ENCODE measurements at places on chromosomes 1 and 21.

GRCh38 chr1:212691561-212692071, 8.0 kb downstream of the BATF3 start:
- DNase-seq, result no peak

DNA sequence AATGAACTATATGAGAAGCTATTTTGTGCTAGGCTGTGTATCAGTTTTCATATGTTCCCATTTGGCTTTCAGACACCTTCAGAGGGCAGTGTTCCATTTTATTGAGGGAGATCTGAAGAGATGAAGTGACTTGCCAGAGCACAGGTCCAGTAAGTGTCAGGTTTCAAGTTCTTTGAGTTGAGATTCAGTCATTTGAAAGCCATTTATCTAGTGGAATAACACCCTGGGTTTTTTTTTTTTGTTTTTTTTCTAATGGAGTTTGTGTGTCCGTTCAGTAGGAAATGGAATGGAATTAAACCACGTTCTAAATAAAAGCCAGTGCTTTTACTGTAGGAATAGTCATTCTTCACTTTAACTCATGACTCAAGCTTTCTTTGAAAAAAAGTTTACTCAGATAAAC, 652.9 kb upstream of the USP24 start:
- peak; percentile 29 for DNase-seq

DNA sequence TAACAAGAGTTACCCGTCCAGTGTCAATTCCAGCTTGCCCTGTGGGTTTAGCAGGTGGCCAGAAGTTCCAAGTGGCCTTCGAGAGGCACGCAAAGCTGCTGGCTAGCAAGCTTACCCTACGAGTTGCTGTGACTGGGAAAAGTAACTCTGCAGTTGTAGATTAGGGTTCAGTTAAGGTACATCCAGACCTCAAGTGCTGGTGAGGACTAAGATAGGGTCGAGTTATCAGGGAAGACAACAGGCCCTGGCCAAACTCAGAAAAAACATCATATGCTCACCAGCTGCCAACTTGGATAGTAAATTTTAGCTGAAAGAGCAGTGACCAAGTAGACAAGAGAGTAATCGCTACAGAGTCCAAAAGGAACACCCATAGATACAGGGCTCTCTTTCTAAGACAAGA, 27.7 kb upstream of the LRRC7 start:
- DNase-seq, result no peak

GRCh38 chr1:20207546-20207945, 21.2 kb upstream of the PLA2G2C start:
- DNase-seq, result peak; percentile 10

GRCh38 chr1:58929671-58930325, 146.0 kb upstream of the JUN start:
- no peak for DNase-seq

GRCh38 chr1:168506204-168506819, 37.5 kb downstream of the XCL2 start:
- DNase-seq, result peak; percentile 66

GRCh38 chr1:121445679-121446078, 260.9 kb downstream of the SRGAP2C start:
- no peak for DNase-seq

DNA sequence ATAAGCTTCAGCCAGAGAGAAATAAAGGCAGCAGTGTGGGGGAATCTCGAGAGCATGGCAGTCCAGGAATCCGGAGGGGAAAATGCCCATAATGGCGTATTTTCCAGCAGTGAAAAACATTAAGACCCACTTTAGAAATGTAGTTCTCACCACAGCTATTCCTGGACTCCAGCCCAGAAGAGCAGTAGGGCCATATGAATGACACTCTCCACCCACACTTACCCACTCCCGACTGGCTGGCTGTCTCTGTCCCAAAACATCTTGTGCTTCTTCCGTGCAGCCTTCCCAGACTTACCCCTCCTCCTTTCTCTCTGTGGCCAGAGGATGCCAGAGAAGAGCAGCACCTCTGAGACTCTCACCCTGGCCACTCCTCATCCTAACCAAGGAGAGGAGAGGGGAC, 56.4 kb downstream of the TRABD2B start:
- DNase-seq, result peak; percentile 45

GRCh38 chr1:10897321-10897980, 101.0 kb upstream of the CASZ1 start:
- no peak for DNase-seq

Measured in AG10803 (cell line).